ENCODE measurements at places on chromosomes 11 and 22.

DNA sequence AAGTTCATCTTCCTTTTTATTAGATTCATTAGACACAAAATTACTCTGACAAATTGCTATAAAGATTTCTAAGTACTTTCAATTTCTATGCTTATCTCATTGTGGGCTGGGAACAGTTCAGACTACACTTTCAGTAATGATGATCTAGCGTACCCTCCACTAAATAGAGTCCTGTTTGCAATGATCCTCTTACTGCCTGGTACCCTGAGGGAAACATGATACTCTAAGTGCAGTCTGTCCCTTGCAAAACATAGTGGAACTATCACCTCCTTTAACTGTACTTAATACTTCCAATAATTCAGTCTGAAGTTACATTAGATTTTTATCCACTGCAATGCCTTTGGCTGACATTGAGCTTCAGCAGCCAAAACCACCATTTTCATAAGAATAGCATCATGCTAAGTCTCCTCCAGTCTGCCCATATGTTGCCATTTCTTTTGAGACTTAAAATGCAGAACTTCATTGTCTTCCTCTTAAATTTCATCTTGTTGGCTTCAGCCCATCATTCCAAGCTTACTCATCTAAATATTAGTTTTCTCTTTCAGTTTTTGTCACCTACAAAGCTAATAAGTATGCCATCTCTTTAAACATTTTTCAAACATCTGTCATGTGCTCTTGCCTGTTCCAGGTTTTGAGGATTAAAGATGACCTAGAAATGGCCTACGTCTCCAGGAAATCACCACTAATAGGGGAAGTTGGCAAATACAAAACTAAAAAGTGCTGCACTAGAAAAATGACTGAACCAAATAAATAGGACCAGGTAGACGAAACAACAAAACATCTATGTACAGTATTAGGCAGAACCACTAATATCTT is 55.5 kb downstream of the PAK1 start:
- no peak for DNase-seq

- DNase-seq = no peak
Measured at GRCh38 chr22:47534804-47535410, 772.5 kb downstream of the TBC1D22A start.

DNA sequence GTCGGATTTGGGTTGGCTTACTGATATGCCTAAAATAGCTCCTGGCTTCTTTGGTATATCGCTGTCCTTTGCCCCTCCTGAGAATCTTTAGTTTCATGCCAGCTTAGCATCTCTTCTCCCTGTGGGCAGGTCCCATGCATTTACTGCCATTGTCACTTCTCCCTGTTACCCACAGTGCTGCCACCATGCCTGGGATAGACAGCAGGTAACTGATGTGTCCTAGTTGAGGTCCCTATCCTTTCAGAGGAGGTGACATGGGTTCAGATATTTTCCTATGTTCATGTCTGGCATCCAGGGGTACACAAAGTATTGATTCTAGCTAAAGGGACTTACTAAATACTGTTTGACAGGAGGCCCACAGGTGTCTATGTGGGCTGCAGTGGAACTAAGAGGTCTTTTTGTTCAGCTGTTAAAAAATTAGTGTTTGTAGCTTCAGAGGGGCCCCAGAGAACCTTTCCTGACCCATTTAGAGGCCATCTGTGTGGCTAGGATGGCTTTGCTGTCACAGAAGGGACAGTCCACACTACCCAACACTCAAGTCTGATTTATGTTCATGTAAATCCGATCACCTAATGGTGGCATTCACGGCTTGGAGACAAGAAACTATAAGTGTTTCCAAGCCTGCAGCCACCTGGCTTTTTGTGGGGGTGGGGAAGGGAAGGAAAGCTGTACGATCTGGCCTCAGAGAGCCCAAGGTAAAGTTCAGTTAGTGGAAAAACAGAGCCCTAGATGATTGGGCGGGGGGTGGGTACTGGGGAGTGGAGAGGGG is 8.5 kb downstream of the TIMP3 start:
- no peak for DNase-seq

DNA sequence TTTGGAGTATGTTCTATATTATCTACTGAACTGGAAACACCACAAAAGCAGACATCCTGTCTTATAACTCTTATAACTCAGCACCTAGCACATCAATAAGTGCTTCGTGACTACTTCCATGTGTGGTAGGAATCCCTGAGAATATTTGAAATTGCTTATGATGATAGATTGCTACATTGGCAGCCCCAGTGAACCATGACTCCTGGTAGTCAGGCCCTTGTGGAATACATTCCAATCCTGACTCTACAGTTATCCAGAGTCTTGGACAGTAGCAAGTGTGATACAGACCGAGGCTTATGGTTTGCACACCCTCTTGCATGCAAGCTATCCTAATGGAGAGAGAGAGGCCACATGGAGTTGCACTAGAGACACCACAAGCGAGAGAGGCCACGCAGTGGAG is 59.5 kb upstream of the PHF21A start:
- no peak for DNase-seq

DNA sequence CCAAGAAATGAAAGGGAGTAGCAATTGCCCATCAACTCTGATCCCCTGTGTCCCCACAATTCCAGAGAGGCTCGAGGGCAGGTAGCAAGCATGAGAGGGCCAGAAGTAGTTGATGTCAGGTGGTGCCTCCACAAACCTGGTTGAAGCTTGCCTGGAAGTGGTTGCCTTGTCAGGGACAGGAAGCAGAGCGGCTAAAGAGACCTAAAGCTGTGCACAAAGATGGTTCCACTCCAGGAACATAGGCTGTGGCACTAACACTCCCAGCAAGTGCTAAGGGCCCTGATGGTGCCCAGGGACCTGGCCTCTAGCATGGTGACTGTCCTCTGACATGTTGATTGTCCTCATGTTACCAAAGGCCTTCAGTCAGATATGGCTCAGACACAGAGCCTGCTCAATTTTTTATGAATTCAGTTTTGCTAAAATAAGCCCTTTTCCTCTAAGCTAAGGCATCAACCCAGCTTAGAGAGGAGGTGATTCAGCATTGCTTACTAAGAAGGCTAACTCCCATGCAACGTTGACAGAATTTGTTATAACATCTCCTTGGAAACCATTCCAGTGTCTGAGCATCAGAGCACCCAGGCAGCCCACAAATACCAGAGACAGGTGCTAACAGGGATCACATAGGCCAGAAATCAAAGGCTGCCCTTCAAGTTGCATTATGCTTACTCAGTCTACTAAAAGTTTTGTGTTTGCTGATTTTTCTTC is 196.3 kb upstream of the ARHGAP20 start:
- peak; percentile 46 for DNase-seq

GRCh38 chr11:74702383-74703007 is 28.7 kb downstream of the CHRDL2 start:
- no peak for DNase-seq

GRCh38 chr11:125215976-125216375 is 51.4 kb downstream of the PKNOX2 start:
- no peak for DNase-seq

DNA sequence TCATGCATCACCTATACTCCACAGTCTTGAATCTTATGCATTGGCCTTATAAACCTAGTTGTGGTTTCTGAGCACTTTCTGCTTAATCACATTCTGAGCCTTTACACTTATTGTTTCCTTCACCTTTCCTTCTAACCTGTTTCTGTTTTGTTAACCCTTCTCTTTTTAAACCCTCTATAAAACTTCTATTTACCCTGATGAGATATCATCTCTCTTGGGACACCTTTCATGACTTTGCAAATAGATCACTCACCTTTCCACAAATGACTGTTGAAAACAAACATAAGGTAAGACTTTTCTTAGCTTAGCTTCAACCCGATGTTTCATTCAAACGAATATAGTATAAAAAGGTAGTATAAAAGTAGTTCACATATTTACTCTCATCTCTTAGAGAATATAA is 483.6 kb downstream of the FAM181B start:
- no peak for DNase-seq

- DNase-seq = no peak
Measured at GRCh38 chr11:32466279-32466915, 31.1 kb upstream of the WT1 start.

- no peak for DNase-seq
Measured at GRCh38 chr11:41795004-41795403, 335.6 kb upstream of the LRRC4C start.
